ENCODE measurements at places on chromosomes 6 and 20.
A peak's percentile ranks its signal among the peaks of the same experiment; 100 is the strongest.

DNA sequence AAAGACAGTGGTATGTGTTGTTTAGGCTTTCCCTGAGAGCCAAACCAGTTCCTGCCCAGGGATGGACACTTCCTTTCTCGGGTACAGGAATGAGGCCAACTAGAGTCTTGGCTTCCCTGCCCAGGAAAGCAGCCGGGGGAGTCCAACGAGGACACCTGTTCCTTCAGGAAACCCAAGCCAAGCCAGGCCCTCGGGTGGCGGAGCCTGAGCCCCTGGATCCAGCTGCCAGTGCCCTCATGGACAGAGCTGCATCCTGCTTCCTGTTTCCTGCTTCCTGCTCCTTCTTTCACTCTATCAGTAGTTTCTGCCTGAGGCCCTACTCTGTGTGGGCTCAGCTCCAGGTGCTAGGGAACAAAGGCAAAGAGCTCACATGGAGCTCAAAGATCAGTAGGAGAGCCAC lies 7.9 kb upstream of the SIRPA start:
- no peak for DNase-seq

GRCh38 chr20:43243672-43244269 lies 54.1 kb upstream of the PTPRT start:
- peak; percentile 7 for DNase-seq

DNA sequence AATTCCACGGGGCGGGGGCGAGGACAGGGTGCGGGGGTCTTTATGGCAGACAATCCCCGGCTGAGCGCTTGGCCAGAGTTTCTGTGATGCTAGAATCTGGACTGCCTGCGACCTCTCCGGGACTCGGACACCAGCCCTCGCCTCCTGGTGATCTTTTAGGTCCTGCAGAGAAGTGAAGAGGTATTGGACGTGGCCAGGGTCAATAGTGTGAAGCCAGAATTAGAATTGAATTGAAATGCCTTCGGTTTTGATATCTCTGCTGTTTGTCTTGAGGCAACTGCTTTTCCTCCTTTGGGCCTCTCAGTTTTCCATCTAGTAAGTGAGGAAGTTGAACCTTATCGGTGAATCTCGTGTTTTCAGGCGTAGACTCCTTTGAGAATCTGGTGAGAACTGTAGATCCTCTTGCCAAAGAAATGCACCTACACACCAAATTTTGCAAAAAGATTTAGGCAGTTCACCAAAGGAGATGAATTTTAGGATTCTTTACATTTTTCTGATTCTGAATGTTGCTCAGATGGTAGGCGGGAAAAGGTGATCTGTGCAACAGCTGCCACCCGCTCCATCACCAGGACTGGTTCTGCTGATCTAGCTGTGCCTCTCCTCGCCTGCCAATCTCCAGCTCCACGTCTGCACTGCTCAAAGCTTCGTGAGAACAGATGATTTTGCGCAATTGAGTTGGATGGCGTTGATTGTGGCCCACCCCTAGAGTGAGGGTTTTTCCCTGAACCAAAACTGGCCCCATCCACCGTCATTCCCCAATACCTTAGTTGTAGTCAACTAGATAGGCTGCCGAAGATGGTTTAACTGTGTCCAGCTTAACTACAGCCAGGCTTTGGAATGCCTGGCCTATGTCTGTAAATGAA lies 837 bp upstream of the OSER1 start:
- DNase-seq, result peak; percentile 48

DNA sequence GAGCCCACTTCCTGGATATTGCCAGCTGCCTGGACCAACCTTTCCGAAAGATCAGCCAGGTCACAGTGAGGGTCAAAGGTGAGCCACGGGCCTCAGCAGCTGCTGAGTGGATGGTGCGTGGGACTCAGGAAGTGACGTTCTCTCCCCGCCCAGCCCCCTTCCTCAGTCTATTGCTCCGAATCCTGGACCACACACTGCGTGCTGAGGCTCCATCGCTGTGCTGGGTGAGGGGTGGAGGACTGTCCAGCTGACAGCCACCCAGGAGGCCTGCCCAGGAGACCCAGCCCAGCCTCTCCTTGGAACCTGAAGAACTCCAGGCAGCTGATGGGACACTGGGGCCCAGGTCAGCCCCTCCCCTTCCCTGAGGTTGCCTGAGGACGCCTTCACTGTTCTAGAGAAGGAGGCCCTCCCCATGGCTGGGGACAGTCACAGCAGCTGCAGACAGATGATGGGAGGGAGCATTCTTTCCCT lies 94.4 kb upstream of the CD93 start:
- no peak for DNase-seq

DNA sequence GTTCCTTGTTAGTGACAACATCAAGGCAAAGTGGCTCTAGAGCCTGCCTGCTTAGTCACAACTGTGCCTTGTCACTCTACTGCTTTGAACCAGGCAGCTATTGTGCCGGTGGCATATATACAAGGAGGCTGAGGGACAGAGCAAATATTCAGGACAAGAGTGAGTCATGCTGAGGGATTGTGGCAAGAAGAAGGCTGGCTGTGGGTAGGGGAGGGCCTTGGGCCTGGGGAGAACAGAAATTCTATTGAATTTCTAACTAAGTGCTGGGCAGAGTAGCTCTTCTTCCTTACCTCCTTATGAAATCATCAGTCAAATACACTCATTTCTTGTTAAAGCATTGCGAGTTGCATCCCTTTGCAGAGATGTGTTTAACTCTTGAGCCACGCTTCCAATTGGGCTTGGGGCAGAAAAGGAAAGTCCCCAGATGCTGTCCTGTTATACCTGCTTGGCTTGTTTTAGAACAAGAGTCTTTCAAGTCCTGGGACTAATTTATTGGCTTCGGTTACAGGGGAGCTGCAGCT lies 59.7 kb downstream of the PFDN4 start:
- no peak for DNase-seq

DNA sequence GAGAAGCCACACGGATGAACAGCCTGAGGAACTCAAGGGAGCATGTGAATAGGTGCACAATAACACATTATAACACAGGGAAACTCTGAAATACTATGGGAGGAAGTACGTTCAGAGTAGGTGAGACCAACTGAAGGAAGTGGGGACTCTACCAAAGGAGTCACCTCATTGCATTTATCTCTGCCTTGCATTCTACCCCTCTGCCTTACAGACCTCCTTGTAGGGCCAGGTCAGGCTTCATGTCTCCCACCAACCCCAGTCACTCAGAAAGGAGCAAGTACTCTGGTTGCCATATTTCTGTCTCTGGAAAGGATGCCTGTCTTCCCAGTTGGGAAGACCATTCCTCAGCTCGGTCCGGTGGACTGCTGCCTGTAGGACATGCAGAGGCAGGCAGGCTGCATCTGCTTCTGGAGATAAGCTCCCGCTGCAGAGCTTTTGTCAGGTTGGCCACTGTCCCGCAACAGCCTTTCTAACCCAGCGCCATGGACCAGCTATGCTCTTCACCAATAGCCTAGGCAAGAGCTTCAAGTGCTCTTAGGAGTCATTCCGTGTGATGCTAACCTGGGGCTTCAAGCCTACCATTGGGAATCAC lies 51.6 kb upstream of the ASIP start:
- no peak for DNase-seq

DNA sequence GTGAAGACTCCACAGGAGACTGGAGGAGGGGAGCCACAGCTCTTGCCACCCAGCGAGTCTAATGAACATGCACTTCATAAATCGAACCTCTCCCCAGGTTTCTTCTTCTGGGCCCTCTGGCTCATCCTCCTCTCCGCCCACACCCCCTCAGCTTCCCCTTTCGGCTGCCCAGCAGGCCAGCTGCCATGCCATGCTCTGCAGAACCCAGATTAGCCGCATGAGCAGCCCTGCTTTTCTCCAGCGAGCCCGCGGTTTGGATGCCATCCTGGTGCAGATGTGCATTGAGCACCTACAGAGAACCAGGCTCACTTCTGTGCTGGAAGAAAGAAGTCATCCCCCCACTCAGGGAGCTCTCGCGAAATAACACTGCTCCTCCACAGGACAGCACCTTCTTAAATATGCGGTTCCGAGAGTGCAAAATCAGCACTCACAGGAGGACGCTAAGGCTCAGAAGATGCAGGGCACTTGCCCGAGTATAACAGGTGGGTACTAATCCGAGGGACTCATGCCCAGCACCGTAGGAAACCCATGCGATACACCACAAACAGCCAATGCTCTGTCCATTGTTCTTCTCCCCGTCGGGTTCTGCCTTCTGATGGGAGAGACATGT lies 143.0 kb upstream of the THBS2 start:
- DNase-seq, result no peak

- no peak for DNase-seq
Observed at GRCh38 chr20:39013662-39014109, 51.5 kb downstream of the DHX35 start.

GRCh38 chr6:31737315-31737990 lies 1.1 kb upstream of the CLIC1 start:
- DNase-seq, result peak; percentile 32

- peak; percentile 86 for DNase-seq
Observed at GRCh38 chr20:63009988-63010769, 3.4 kb upstream of the BHLHE23 start.

DNA sequence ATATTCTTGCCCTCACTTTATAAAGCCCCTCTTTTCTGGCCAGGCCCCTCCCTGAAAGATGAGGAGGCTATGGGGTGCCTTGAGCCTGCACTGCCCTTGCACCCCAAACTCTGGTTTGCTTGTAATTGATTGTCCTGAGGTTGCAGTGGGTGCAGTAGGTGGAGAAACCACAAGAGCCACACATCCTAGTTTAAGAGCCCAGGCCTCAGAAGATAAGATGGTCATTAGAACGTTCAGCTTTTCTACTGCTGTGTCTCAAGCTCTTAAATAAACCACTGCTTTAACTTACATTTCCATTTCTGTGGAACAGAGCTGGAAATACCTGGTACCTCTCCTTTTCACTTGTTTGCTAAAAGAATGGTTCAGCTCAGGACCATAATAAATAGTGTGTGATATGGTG lies 9.0 kb downstream of the MRAP2 start:
- no peak for DNase-seq

DNA sequence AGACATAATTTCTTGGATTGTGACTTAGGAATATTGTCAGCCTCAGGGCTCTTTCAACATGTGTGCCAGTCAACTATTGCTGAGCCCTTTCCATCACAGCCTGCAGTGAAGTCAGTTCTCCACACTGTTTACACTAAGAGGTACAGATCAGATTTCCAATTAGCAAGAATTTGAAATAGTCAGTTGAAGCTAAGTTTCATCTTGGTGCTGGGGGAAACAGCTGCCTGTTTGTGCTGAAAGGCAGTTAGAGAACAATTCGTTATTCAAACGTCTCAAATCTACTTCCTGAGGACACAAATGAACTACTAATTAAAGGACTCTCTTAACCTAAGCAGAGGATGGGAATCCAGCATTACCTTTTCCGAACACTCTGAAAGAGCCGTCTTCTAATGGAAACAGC lies 25.9 kb downstream of the ADGRF1 start:
- DNase-seq, result no peak

DNA sequence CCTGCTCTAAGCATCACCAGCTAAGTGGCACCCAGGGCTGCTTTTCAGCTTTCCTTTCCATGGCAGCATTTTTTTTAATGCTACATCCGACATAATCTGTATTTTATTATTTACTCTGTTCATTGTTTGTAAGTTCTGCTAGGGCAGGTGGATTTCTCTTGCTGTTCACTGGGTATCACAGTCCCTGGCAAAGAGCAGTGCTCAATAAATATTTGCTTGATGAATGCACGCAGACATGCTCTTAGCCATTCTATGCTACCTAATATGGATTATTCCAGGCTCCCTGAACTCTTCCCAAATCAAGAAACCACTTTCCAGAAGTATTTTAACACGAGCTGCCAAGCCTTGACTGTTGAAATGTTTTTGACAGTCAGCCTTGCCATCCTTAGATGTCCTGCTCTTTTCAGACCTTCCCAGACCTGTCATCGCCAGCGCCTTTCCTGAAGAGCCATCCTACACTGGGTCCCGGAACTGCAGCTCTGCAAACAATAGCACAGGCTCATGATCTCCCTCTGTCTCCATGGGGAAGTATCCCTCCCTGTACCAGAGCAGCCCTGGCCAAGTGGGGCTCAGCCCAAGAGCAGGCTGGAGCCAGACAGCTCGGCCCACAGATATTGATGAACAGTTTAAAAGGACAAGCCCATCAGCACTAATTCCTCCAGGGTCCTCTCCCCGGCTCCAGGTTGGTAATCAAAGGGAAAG lies 136.5 kb upstream of the CDH4 start:
- no peak for DNase-seq

DNA sequence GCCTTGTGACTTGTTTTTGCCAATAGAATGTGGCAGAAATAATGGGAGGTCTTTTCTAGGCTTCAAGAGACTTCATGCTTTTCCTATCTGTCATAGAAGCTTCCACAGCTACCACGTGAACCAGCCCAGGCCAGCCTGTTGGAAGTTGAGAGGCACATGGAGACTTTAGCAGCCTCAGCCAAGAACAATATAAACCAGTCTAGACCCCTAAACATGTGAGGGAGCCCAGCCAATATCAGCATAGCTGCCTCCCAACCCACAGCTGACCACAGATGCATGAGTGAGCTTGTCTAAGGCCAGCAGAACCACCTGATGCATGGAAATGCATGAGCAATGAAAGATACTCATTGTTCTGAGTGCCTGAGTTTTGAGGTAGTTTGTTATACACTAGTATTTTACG lies 540.7 kb upstream of the BTBD3 start:
- DNase-seq, result no peak

- peak; percentile 60 for DNase-seq
Observed at GRCh38 chr6:90350689-90351554, 54.3 kb upstream of the BACH2 start.

- peak; percentile 37 for DNase-seq
Observed at GRCh38 chr6:42197555-42198362, 3.0 kb upstream of the GUCA1B start.

- no peak for DNase-seq
Observed at GRCh38 chr6:12137480-12137879, 125.4 kb downstream of the HIVEP1 start.

DNA sequence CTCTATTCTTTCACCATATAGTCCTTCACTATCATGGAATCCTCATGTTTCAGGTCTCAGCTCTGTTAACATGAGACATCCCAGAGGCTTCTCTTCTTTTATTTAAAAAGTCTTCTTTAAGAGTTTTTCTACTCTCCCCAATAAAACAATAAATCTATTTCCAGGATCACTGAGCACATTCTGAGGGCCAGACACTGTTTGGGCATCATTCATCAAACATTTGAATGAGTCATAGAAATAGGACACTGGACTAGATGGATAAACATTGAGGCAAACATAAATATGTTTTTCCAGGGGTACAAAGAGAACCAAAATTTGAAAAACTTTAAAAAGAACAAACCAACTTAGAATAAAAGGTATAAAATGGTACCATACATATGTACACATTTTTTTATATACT lies 554.4 kb downstream of the KIF16B start:
- no peak for DNase-seq

DNA sequence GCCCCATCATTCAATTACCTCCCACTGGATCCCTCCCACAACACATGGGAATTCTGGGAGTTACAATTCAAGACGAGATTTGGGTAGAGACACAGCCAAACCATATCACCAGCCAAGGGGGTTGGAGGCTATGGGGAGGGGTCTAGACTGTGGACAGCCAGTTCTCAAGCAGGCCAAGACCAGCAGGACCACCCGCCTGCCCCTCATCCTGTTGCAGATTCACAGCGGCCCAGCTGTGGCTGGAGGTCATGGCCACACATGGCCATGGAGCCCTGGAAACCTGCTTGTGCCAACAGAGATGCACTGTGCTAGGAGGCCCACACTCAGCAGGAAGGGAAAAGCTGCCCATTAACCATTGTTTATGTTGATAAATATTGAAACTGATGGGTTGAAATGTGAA lies 240.5 kb downstream of the TTLL2 start:
- no peak for DNase-seq

Data from activated CD4-positive, alpha-beta T cell treated with anti-CD3 and anti-CD28 coated beads for 36 hours (primary cell).